ENCODE measurements at places on chromosomes 16 and 17.

DNA sequence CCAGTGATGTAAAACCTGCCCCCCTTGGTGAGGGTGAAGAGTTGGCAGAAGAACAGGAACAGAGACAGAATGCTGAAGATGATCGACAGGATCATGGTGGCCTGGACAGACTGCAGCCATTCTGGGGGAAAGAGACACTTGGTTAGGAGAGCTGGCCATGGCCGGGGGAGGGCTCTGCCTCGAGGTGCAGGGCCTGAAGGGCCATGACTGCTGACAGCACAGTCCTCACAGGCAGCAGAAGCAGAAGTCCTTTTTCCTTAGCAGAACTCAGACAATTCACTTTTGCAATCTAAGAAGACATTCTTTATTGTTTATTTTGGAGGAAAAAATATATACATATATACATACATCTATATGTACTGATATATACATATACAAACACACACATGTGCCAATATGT, 25.6 kb downstream of the PMP22 start:
- DNase-seq, result no peak

- peak; percentile 65 for DNase-seq
Observed at GRCh38 chr17:42337442-42337841, 49.1 kb downstream of the STAT5A start.

GRCh38 chr16:88527186-88527936, 42.8 kb upstream of the ZC3H18 start:
- DNase-seq, result peak; percentile 69

DNA sequence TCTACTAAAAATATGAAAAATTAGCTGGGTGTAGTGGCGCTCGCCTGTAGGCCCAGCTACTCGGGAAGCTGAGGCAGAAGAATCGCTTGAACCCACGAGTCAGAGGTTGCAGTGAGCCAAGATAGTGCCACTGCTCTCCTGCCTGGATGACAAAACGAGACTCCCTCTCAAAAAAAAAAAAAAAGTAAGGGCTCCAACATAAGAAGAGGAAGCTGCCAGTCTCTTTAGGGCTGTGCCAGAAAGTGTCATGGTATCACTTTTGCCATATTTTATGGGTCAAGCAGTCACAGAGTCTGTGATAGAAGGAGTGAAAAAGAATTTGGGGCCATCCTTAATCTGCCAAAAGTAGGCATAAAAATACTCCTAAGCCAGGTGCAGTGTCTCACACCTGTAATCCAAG, 1.4 kb upstream of the PIPOX start:
- DNase-seq, result no peak

DNA sequence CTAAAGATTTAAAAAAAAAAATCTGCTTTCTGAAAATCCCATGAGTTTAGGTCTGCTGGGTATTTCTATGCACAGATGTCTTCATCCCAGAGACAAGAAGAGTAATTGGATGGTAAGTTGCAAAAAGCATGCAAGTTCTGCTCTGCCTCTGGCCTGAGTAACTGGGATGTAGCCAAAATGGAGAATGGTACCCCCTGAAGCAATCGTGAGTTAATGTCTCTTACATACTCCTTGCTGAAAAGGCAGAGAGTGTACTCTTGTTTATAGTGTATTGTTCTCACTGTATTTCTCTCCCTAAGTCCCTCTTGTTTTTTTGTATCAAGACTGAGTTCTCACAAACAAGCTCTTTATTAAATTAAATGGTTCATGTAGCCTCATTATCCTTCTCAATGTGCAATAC, 259.0 kb downstream of the IRX3 start:
- no peak for DNase-seq

- DNase-seq, result no peak
Observed at GRCh38 chr16:65702707-65703402, 581.0 kb upstream of the CDH11 start.

DNA sequence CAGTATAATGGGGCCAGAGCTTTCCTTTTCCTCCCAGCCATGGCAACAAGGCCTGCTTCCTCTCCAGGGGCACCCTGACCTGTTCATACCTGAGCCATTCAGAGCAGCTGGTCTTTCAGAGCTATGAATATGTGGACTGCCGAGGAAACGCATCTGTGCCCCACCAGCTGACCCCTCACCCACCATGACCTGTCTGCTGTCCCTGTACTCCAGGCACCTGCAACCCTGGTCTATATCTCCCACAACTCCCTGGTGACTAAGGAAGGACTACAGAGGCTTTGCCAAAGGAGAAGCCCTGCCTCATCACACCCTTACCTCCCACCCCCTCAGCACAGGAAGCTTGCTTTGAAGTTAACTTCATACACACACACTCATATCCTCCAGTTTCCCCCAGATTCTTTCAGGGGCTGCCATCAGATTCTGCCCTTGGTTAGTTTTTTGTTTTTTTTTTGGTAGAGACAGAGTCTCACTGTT, 6.0 kb downstream of the TMEM106A start:
- peak; percentile 31 for DNase-seq

GRCh38 chr17:2361010-2361760, 23.9 kb downstream of the SGSM2 start:
- DNase-seq, result no peak

- DNase-seq, result no peak
Observed at GRCh38 chr16:28876019-28876659, 2.1 kb upstream of the ATP2A1 start.

- DNase-seq, result no peak
Observed at GRCh38 chr17:10278218-10278617, 79.8 kb upstream of the GAS7 start.

- no peak for DNase-seq
Observed at GRCh38 chr16:49564496-49565229, 191.1 kb downstream of the C16orf78 start.
